ENCODE measurements at places on chromosomes 13 and 19.
A peak's percentile ranks its signal among the peaks of the same experiment; 100 is the strongest.

GRCh38 chr13:51257187-51257586 is 35.0 kb downstream of the FAM124A start:
- no peak for DNase-seq

GRCh38 chr13:113073942-113074341 is 31.6 kb upstream of the F7 start:
- no peak for DNase-seq

GRCh38 chr19:22605275-22606211 is 28.6 kb upstream of the ZNF492 start:
- DNase-seq, result no peak

- no peak for DNase-seq
Measured at GRCh38 chr19:5974721-5975387, 3.1 kb downstream of the RANBP3 start.

- no peak for DNase-seq
Measured at GRCh38 chr13:47146991-47147811, 250.3 kb upstream of the HTR2A start.

- no peak for DNase-seq
Measured at GRCh38 chr13:107778094-107778493, 437.2 kb downstream of the LIG4 start.

DNA sequence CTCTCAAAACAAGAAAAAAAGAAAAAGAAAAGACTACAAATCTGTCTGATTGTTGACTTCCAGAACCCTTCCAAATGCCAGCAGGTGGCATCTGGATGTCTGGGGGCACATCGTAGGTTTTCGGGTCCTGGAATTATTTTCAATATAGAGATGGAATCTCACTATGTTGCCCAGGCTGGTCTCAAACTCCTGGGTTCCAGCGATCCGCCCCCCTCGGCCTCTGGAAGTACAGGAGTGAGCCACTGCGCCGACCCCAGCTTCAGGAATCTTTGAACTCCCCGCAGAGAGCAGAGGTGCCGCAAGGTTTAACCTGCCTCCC is 567 bp upstream of the B3GNT3 start:
- DNase-seq, result no peak

DNA sequence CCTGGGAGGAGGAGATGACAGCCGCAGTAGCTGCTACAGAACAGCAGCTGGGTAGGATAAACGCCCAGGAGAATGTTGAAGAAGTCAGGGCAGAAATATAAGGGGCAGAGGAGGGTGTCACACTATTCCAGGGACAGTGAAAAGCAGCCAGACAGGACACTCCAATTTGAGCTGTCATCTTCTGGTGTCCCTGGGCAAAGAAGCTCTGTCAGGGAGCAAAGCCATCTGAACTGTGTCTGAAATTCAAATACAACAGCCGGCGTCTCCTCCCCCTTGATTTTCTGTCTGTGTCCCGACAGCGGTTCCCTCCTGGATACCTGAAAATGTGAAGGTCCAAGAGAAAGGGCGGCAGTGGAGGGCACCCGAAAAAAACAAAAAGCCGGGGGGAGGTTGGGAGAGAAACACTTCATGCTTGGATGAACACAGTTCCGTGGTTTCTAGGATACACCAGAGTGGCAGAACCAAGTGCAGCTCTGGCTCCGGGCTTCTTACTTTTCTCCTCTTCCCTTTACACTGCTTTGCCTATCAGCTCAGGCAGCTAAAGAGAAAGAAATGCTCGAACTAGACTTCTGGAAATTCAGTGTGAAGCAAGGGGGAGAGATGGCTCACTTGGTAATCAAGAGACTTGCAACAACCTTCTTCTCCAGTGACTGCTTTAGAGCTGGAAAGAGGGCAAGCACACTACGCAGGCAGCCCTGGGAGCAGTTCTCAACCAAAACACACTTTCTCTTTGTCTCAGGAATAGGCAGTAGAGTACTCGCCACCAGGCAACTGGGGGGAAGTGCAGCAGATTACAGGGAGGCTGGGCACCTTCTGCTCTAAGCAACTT is 465.6 kb downstream of the ITGBL1 start:
- DNase-seq, result no peak

GRCh38 chr13:113769106-113769505 is 10.1 kb downstream of the TMEM255B start:
- DNase-seq, result peak; percentile 30

- DNase-seq, result no peak
Measured at GRCh38 chr13:36834299-36834698, 15.3 kb downstream of the RFXAP start.

DNA sequence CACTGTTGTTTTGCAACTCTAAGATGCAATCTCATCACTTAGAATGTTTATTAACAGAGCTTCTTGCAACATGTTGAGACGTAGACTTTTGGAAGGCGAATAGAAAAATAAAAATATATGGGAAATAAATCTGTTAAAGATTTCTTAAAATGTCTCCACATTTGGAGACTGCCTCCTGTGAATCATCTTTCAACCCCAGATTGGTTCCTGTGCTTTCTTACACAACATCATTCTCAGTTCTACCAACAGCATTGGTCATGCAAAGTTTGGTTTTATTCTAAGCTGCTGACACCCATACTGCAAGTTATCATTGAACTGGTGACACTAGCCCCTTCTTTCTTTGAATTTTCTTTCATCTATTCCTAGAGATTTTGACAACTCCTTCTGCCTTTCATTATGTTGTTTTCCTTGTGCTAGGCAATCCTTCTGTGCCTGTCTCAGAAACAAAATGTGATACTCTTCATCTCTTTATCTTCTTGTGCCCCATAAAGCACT is 1.6 kb upstream of the IGFL3 start:
- DNase-seq, result no peak

DNA sequence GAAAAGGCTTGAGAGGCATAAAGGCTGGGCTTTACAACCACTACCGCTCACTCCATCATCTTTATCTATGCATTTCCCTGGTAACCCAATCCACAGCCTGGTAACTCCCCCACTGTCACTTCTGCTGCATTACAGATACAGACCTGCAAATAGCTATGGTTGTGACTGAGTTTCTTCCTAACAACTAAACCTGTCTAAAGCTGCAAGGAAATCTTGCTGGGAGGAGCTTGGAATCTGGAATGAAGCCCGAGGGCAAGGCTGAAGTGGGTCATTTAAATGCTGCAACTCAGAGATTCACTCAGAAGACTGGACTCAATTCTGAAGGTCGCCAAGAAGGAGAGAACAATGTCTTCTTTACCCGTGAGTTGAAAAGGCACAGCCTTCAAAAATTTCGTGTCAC is at the start of gene LGALS13:
Gene LGALS13 (plus strand): TSS at position 301 of the 400 bp plus-strand sequence. CDS start 45 bp downstream, at position 346.
- DNase-seq, result no peak

GRCh38 chr13:35838356-35838755 is 292.8 kb downstream of the DCLK1 start:
- DNase-seq, result no peak

Measured in right forelimb (tissue), 1 donor.